Neuronal stem cell (in vitro differentiated cells): ENCODE measurements at places on chromosomes 1 and 21.

DNA sequence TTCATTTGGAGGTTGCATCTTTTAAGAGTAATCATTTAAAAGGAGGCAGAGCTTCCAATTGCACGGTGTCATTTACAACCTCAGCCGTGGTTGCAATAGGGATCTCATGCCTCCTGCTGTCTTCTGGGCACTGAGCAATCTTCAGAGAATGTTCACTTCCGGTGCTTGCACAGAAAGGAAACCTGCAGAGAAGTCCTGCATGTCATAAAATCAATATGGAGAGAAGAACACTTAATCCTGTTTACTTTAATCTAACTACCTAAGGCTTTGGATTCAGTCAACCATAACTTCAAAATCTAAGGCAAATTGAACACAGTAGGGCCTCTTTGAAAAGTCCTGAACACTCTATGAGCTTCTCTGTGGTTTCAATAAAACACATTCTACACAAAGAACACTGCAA lies 11.3 kb upstream of the MAP10 start:
- no peak for DNase-seq

- no peak for DNase-seq
Observed at GRCh38 chr21:46151261-46151988, 4.0 kb downstream of the FTCD start.

DNA sequence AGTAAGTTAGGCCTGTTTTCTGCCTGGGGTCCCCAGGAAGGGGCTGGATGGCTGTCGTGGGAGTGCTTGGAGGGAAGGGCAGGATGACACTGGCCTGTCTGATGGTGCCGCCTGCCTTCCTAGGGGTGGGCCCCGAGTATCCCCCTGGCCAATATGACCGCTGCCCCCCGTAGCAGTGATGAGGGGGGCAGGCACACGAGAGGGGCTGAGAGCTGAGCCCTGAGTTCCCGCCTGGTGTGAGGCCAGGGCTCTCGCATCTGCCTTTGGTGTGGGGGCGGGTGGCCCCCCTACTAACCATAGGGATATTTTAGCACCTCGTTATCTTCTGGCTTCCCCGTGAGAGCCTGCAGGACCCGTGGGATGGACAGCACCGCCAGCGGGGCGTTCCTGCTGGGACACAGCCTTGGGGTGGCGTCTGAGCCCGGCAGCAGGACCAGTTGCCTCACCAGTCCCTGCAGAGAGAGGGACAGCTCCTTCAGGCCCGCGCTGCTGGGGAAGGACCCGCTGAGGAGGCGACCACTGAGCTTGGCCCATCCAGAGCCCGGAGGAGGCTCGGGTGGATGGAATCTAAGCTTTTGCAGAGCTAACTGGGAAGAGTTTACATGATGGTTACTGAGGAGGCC lies 10.4 kb downstream of the KRTAP10-1 start:
- no peak for DNase-seq

DNA sequence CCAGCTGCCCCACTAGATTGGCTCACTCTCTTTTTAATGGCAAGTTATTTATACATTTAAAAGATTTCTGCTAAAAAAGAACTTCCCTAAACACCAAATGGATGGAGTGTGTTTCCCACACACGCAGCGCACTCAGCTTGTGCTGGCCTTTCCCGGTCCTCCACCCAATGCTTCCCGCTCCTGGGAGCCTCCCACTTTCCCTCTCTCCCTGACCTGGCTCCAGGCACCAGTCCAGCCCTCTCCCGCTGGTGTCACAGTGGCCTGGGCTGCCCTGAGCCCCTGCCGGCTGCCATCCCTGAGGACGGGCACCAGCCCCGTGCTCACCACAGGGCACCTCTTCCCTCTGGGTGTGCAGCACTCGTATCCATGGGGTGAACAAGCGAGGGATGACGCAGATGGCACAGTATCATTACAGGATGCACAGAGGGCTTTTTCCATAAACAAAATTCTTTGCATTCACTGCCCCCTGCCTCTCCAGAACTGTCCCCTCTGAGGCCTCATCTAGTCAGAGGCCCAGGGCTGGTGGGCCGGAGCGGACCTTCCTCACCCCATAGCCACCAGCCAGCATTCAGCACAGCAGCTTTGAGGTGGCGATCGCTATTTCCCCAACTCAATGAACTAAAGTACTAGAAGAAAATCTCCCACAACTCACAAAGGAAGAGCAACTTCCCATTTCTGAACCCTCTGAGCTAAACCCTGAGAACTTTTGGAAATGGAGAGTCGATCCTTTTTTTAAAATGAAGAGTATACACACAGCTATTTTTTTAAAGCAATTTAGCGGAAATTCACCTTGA lies 68.5 kb downstream of the SLC37A1 start:
- no peak for DNase-seq

GRCh38 chr1:154842635-154843034 lies 27.4 kb downstream of the KCNN3 start:
- DNase-seq: no peak

GRCh38 chr21:15531986-15532385 lies 197.8 kb upstream of the USP25 start:
- DNase-seq: no peak

DNA sequence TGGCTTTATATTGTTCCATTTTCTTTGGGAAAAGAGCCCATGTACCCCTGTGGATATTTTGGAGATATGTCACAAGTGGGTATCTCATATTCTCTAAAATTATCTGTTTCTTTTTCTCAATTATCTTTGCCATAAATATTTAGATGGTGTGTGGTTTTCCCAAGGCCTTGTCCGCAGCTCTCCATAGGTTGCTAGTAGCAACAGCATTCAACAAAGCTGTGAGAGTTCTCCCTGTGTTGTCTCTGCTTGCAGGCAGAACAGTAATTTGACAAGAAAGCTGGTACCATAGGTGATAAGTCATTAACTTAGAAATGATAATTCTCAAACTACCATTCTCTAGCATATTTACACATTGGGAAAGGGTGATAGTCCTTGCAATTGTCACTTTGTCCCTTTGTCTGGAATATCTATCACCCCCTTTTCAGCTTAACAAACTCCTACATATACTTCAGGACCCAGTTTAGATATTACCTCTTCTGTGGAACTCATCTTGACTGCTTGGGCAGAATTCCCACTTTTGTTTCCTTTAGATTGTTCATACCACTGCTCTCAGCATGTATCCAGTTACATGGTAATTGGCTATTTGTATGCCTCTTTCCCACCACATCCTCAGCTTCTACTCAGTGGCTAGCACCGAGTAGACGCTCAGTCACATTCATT lies 8.9 kb downstream of the CD101 start:
- no peak for DNase-seq
